Kidney capillary endothelial cell (primary cell): ENCODE measurements at places on chromosomes 1 and 21.

- no peak for DNase-seq
Observed at GRCh38 chr1:955474-955873, 3.6 kb downstream of the NOC2L start.

GRCh38 chr1:200224315-200224714, 185.5 kb downstream of the ZNF281 start:
- DNase-seq = no peak

DNA sequence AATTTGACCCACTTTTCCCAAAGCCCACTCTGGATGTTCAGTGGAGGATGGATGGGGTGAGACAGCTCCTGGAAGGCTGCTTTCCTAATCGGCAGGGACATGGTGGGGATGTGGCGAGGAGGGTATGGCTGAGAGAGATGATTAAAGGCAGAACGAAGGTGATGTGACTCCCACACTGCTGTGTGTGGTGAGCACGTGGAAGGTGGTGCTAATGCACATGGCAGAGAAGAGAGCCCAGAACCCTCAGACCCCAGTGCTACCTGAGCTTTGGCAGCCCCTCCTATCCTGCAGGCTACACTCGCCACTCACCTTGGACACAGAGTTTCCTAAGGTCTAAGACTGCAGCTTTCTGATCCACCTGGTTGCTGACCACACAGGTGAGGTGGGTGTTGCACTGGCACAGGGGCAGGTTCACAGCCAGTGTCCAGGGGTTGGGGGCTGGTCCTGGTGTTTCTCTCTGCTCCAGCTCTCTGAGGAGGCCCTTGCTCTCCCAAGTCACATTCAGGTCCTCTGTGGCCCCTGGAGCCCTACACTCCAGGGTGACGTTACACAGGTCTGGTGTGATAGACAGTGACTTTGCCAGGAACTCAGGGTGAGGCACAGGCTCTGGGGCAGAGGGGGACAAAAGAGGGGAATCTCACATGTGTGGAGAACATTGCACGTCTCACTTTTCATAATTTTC, 151.4 kb upstream of the ETV3 start:
- no peak for DNase-seq

GRCh38 chr1:172903581-172904220, 147.0 kb downstream of the TNFSF18 start:
- peak; percentile 45 for DNase-seq

DNA sequence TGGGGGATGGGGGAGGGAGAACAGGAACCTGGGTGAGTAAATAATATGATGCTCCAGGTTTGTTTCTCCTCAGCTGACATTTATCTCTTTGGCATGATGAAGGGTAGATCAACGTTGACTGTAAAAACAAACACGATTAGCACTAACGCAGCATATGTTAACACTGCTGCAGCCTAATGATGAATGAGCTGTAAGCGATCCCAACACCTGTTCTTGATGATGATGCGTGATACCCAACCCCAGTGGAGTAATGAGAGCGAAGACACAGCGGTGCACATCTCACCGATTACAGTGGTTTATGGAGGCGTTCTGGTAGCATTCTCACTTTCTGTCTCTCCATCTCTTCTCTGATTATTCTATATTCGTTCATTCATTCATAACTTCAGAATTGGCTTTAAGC, 640.4 kb downstream of the USP25 start:
- no peak for DNase-seq

DNA sequence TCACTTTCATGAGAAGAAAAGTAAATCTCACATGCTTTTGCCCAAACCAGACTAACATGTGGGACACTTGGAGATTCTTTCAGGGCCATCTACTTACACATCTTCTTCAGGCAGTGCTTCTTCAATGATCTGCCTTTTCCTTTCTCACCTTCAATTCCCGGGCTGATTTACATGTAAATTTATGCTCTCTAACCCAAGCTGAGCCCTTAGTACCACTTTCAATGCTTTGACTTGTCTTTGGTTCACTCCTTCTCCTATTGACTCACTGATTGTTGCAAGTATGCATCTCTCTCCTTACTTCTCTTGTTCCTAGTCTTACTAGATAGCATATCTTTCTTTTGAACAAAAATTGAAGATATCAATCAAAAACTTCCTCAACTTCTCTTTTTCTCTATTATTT, 154.2 kb upstream of the DEPDC1 start:
- no peak for DNase-seq

DNA sequence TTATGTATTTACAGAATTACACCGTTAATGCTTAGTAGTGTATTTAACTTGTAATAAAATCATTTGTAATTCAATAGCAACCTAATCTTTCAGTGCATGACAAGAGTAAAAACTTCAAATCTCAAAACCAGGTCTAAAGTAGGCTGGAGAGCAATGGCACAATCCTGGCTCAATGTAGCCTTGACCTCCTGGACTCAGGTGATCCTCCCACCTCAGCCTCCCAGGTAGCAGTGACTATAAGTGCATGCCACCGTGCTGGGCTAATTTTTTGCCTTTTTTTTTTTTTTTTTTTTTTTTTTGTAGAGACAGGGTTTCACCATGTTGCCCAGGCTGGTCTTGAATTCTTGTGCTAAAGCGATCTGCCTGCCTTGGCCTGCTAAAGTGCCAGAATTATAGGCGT, 11.3 kb downstream of the IPP start:
- DNase-seq = no peak

DNA sequence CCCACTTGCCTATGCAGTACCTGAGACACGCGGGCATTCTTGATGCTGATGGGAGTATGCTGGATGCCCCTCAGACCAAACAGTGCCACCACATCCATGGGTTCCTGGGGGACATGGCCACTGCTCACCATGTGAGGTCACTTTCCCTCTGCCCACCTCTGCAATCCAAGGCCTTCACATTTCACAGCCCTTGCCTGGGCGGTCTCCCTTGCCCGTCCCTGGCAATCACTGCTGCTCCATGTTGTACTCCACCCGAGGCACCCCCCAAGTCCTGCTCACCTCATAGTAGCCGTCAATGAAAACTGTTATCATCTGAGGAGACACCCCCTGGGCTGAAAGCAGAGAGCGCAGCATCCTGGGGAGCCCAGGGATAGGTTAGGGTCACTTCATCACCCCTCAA, 4.9 kb downstream of the POMGNT1 start:
- no peak for DNase-seq

GRCh38 chr1:33047839-33048305, 11.2 kb upstream of the AK2 start:
- DNase-seq = no peak

DNA sequence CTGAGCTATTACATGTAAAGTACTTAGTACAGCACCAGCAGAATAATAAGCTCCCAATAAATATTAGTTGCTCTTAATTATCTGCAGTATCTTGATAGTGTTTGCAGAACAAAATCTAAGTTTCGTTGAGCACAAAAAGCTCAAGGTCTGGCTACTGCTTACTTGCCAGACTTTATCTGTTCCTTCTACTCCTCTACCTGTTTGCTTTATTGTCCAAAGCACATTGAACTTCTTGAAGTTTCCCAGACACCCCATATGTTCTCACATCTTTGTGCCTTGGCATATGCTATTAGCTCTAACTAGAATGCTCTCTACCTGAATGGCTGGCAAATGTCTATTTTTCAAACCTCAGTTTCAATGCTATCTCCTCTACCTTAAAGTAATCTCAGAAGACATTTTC, 54.9 kb downstream of the LRRC40 start:
- DNase-seq = no peak

DNA sequence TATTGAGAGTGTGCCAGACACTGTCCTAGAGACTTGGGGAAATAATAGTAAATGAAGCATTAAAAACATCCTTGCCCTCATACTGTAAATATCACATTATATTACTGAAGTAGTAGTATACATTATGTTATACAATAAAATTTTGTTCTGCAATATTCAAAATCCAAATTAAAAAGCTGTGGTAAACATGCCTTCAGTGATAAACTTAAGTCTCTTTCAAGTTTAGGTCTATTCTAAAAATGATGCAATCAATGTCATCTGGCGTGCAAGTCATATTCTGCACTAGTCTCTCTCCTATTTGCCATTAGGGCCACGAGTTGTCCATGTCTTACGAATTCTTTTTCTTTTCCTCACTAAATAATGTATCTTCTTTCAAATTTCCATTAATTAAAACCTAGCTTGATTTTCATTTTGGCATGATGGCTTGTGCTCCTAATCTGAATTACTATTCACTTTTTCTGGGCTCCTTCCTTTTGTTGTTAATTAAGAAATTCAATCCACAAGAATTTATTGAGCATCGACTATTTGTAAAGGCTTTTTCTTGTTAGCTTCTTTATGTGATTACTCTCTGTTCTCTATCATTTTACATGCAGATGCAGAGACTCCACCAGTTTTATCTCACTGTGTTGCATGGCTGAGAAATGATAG, 130.7 kb downstream of the COQ8A start:
- DNase-seq = no peak

DNA sequence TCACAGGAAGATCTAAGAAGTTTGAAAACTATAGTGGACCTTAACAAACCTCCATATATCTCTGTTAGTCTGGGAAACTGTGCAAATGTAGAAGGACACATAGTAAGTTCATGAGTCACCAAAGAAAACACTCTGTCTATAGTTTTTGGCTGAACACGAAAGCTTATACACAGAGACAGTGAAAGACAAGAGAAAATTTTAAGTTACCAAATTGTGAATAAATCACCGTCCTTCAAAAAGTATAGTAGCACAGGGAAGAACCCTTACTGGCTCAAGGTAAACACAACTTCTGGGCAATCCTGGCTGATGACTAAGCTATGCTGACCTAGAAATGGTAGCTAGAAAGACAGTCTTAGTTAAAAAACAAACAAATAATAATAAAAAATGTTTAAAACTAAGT, 1057.9 kb downstream of the AMY1C start:
- DNase-seq = no peak

DNA sequence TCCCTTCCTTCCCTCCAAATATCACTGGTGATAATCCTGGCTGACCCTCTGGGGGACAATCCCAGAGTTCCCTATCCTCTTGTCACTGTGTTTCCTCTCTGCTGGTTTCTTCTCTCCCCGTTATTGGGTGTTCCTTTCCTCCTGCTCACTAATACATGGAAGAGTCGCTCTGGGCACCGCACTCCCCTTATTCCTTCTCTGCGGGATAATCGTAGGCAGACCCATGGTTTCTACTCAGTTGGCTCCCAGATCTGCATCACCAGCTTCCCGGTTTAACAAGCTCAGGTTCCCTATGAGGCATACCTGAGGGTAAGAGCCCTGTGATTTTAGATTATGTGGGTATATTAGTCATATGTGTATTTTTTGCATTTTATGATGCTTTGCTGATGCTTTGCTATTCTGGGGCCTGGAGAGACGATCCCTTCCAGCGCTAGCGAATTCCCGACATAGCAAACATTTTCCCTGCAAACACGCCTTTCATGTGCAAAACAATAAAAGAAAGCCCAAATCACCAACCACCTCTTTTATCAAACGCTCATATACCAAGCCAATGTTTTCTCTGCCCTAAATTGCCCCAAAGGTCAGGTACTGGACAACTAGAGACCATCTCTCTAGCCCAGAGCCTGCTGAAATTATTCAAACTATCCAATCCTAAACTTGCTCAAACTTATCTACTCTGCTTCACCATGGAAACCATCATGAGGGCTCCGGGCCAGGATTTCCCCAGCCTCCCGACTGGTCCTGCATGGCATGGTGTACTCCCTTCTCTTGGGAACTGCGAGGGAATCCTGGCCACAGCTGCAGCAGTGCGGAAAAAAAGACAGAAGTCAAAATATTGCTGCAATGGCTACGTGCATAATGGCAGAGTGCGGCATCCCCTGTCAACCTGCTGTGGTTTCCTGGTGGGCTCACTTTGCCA, 84.2 kb downstream of the PCP4 start:
- DNase-seq = no peak

GRCh38 chr1:43930168-43930948, 3.2 kb upstream of the ARTN start:
- DNase-seq = no peak

DNA sequence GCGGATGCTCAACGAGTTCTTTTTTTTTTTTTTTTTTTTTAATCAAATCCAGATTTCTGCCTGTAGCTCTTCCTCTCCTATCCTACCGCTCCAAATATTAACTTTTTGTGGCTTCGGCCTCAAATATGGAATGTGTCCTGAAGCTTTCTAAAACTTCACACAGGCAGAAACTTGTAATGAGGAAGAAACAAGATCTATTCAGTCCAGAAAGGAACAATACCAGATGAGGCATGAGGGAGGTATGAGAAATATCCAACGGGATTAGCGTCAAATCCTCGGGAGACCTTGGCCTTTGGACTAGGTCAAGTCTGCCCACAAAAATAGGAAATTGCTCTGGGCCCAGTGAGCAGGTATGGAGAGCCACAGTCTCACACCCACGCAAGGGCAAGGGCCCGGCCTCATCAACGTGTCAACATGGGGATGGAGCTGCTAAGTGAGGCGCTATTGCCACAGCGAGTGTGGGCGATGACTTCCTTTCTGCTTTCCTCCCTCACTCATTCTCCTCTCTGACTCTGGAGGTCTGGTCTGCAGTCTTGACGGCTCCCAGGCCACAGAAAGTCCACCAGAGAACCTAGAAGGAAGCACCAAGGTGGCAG, 66.6 kb downstream of the BCAR3 start:
- no peak for DNase-seq

GRCh38 chr1:4794020-4794780, 139.8 kb downstream of the AJAP1 start:
- no peak for DNase-seq

- DNase-seq = no peak
Observed at GRCh38 chr1:54846716-54847284, 40.2 kb downstream of the DHCR24 start.

- DNase-seq = no peak
Observed at GRCh38 chr1:177063648-177064047, 100.9 kb downstream of the ASTN1 start.

DNA sequence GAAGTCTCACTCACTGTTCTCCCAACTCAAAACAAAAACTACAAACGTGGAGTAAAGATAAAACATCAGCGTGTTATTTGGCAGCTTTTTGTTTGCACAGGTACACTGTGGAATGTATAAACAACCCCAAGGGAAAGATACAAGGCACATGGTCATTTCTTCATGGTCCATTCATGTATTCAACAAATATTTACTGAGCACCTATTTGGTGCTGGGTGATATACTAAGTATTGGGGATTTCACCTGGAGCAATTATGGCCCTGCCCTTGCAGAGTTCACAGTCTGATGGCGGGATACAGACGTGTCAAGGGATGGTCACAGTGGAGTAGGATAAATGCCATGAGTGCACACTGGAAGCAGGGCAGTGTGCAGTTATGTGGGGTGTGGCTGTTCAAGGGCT, 136.1 kb downstream of the SPATA46 start:
- no peak for DNase-seq

DNA sequence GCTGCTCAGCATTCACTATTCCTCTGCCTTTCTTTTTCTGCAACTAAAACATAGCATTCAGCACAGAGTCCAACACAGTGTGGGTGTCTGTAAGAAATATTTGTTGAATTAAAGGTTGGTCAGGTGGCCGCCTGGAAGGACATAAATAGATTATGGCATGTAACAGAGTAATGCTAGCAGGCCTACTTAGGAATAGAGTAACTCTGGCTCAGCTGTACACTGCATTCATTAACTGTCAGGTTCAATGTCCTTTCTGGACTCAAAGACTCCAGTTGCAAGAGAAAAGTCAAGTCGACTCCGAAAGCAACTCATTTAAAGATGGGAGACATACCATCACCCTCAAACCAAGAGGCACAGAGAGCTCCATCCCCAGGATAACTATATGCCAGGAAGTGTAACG, 116.0 kb downstream of the LMX1A start:
- DNase-seq = no peak
